ENCODE measurements at places on chromosomes 7 and 10.

GRCh38 chr7:9407816-9408215 lies 974.4 kb downstream of the NXPH1 start:
- H3K36me3 ChIP-seq = no peaks in the 10 kb centered on the region
- no peaks in the 10 kb centered on the region for H3K4me1 ChIP-seq
- no peaks in the 10 kb centered on the region for H3K27me3 ChIP-seq
- no peak overlapping the region for H3K27ac ChIP-seq
- H3K4me3 ChIP-seq = no peak overlapping the region

- DNase-seq = no peak
- no peaks in the 10 kb centered on the region for H3K4me1 ChIP-seq
- no peak overlapping the region for H3K4me3 ChIP-seq
- no peaks in the 10 kb centered on the region for H3K36me3 ChIP-seq
- H3K27me3 ChIP-seq = no peaks in the 10 kb centered on the region
Measured at GRCh38 chr7:15625466-15625865, 61.0 kb downstream of the MEOX2 start.

DNA sequence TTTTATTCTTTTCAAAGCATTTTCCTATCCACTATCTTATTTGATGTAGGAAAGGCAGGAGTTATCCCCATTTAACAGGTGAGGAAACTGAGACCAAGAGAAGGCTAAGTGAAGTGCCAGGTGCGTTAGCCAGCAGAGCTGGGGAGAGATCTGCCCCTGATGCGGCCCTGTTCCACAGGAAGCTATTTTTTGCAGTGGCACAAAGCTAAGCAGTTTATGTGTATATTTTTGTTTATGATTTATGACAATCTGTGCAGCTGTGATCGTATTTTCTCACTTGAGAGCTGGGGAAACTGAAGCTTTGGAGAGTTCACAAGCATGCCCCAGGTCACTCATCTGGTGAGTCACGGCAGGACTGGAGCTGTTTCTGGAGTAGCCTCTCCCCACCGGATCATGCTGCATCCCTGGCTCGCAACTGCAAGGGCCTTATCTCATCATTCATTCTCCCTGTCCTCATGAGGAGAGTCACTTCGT lies 38.8 kb downstream of the SLC29A3 start:
- peaks cover 2% of the 10 kb centered on the region for H3K4me1 ChIP-seq
- H3K27ac ChIP-seq = no peak overlapping the region
- no peak overlapping the region for H3K4me3 ChIP-seq
- no peak for DNase-seq
- no peaks in the 10 kb centered on the region for H3K27me3 ChIP-seq
- no peaks in the 10 kb centered on the region for H3K36me3 ChIP-seq

DNA sequence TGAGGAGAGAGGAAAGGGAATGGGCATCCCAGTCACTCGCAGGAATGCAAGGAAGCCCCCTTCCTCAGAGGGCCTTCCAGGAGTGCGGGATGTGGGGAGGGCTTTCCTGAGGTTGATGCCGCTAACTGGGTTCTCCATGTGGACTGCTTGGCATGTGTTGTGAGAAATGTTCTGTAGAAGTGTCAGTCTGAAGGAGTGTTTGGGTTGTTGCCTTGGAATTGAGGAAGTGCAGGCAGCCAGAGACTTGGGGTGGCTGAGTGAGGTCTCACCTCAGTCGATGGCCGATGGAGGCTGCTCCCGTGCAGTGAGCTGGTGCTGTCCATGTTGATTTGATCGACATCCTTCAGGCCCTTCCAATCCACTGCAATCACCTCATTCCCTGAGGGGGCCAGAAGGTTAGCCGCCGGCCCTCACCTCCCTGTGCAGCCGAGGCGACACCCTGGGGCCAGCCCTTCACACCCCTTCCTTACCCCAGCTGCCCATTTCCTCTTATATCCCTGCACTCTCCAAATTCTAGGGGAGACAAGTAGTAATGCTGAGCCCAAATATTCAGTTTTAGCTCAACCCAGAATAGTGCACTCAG lies 2.7 kb downstream of the FAM131B start:
- H3K27ac ChIP-seq = no peak overlapping the region
- peaks cover 2% of the 10 kb centered on the region for H3K4me1 ChIP-seq
- H3K36me3 ChIP-seq = no peaks in the 10 kb centered on the region
- no peak overlapping the region for H3K4me3 ChIP-seq

DNA sequence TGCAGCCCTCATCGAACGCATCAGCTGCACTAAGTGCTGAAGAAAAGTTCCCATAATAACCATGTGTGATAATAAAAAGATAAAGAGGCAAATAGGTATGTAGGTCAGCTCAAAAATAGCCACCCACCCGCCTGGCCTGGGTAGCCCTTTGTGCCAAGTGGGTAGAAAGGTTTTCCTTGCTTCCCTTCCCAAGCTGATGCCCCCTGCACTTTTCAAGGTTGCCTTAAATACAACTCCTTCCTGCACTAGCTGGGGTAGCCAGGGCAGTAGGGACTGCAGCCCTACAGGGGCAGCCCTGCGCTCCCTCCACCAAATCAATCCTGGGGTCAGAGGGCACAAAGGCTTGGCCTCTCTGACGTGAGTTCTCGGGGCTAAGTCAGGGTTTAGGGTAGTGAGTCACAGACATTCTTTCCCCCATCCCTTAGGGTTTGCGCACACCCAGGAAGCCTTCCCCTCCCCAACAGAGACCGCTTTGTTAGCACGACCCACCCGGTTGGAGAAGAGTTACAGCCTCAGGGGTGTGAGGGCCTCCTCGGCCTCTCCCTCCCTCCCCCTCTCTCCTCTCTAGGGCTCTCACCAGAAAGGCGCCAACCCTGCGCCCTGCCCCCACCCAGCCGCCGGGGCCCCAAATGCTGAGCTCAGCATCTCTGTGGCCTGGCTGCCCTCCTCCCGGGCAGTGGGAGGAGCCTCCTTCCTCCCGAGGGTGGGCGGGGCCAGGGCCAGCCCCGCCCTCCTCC lies 13.3 kb upstream of the DDIT4 start:
- peak overlapping the region; percentile 80 for H3K4me3 ChIP-seq
- H3K27ac ChIP-seq = peak overlapping the region; percentile 91
- H3K36me3 ChIP-seq = no peaks in the 10 kb centered on the region
- peaks cover 55% of the 10 kb centered on the region for H3K4me1 ChIP-seq
- DNase-seq = peak; percentile 95

DNA sequence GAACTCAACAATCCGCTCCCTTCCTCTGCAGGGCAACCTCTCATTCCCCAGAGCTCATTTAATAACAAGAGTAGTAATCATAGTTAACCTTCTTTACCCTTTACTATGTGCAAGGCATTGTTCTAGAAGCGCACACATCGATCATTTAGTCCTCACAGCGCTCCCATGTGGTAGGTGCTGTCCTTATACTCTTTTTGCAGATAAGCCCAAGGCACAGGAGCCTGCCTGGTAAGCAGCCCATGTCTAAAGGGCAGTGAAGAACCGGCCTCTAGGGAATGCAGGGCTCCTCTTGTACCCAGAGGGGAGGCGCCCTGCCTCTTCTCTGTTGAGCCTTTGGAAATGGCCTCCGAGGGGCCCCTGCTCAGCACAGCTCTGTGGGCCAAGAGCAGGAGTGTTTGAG lies 14.3 kb downstream of the CHST3 start:
- no peaks in the 10 kb centered on the region for H3K36me3 ChIP-seq
- no peak overlapping the region for H3K4me3 ChIP-seq
- no peaks in the 10 kb centered on the region for H3K27me3 ChIP-seq
- DNase-seq = no peak
- H3K4me1 ChIP-seq = peaks cover 5% of the 10 kb centered on the region

DNA sequence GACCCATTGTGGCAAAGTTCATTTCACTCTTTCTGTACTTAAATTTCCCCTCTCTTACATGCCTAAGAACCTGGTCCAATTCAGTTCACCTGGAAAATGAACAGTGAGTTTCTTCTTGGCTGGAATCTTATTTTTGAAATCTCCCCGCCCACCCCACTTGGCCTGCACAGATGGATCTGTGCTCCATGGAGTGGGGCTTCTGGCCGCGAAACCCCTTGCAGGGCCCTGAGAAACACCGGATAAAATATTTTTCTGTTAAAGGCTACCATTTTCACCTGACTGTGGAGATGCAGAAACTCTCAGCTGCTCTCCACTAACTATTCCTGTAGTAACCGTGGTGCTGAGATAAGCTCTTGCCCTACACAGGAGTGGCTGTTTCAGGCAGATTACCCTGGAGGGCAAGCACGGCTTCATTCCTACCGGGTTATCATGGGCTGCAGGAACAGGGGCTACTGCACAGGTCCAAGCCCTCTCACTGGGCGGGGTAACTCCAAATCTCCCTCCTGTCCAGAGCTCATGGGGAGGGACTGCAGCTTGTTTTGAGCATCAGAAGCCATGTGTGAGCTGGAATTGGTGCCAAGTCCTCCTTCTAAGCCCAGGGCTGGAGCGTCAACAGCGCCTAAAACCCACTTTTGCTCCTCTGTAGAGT lies 118.9 kb downstream of the PRPF18 start:
- H3K4me3 ChIP-seq = no peak overlapping the region
- H3K36me3 ChIP-seq = no peaks in the 10 kb centered on the region
- DNase-seq = no peak
- peaks cover 31% of the 10 kb centered on the region for H3K27me3 ChIP-seq
- peaks cover 18% of the 10 kb centered on the region for H3K4me1 ChIP-seq

DNA sequence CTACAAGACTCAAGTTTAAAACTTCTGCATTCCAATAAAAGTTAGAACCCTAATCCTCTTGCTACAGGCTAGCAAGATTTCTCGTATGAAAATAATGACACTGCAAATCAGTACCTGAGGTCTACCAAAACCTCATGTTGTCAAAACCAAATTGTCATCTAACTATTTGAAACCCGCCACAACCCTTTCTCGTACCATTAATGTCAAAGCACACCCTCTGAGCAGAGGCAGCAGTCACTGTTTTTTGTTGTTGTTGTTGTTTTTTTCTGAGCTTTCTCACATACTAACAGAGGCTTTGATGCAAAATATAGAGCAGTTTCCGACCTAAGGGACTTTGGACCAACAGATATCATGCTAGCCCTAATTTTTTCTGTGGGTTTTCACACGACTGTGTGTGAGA lies 563.9 kb upstream of the C7orf33 start:
- no peaks in the 10 kb centered on the region for H3K4me1 ChIP-seq
- no peak for DNase-seq
- H3K27me3 ChIP-seq = no peaks in the 10 kb centered on the region
- no peaks in the 10 kb centered on the region for H3K36me3 ChIP-seq
- H3K27ac ChIP-seq = no peak overlapping the region

GRCh38 chr7:31735991-31736982 lies 49.3 kb downstream of the PPP1R17 start:
- no peaks in the 10 kb centered on the region for H3K36me3 ChIP-seq
- H3K27ac ChIP-seq = no peak overlapping the region
- no peak overlapping the region for H3K4me3 ChIP-seq
- no peaks in the 10 kb centered on the region for H3K4me1 ChIP-seq
- DNase-seq = no peak

DNA sequence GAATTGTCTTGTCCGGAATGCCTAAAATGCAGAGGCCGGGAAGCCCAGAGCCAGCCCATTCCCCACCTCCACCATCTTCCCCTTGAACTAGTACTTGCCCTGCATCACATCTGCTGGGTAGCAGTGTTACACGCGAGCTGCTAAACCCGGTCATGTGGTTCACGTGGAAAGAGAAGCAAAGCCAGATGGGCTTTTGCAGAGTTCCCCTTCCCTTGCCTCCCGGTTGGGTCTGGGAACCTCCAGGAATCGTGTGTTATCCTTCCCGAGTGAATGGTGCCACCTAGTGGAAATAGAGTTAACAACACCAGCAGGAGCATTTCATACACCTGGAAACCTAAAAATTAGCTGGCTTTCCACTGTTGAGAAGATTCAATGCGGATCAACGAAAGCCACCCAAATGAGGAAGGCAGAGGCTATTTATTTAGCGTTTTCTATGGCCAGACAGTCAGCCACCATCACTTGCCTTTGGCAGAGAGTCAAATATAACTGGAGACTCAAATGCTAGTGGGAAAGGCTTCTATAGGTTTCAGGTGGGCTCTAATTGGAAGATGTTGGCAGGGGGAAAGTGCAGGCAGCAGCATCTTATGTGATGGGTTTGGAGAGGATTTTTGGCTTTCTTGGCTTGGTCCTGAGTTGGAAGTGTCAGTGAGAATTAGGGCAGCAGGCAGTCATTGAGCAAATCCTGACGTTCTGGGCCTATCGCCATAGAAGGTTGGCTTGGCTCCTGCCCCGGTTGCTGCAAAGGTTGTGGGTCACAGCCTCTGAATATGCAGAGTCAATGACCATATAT lies 12.9 kb upstream of the DENND2A start:
- H3K4me3 ChIP-seq = no peak overlapping the region
- H3K27ac ChIP-seq = no peak overlapping the region
- H3K36me3 ChIP-seq = no peaks in the 10 kb centered on the region
- H3K27me3 ChIP-seq = peaks cover 5% of the 10 kb centered on the region

GRCh38 chr10:34739915-34740314 lies 75.2 kb downstream of the PARD3 start:
- no peak overlapping the region for H3K27ac ChIP-seq
- peaks cover 2% of the 10 kb centered on the region for H3K4me1 ChIP-seq
- DNase-seq = no peak
- H3K4me3 ChIP-seq = no peak overlapping the region
- H3K36me3 ChIP-seq = no peaks in the 10 kb centered on the region
- H3K27me3 ChIP-seq = peaks cover 17% of the 10 kb centered on the region

- peaks cover 7% of the 10 kb centered on the region for H3K27me3 ChIP-seq
- no peak for DNase-seq
- no peak overlapping the region for H3K4me3 ChIP-seq
- H3K27ac ChIP-seq = no peak overlapping the region
- H3K4me1 ChIP-seq = no peaks in the 10 kb centered on the region
- H3K36me3 ChIP-seq = no peaks in the 10 kb centered on the region
Measured at GRCh38 chr10:45040921-45041542, 40.3 kb downstream of the ZNF22 start.

DNA sequence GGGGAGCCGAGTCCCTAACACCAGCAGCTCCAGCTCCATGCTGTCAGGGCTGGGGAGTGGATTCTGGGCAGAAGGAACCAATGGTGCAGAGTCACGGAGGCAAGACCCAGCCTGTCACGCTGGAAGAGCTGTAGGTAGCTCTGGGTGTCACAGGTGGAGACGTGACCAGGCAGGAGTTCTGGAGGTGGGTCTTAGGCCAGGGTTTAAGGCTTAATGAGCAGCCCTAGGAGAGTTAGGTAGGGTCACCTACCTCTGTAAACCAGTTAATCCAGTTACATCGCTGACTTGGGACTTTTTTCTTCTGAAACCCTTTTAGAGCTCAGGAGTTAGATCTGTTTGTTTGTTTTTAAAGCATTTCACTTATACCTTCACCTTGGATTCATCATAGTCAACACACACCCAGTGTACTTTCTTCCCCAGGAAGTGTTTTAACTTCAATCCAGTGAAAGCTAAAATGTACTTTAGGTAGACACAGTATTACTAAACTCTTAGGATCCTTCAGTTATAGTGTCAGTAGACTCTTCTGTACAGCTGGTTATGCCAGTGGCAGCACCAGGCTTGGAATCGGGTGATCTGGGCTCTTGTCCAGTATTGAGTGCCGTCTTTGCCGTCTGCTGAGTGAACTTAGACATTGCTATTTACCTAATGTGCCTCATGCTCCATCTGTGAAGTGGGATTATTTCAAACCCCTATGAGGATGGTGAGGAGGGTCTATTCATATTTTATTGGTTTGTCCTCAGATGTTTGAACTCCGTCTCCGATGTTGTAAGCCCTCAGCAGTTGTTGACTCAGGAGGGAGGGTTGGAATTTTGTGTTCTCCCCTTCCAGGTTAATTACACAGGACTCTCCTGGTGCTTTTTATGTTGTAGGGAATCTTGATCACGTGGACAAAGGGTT lies 31.0 kb downstream of the TACR2 start:
- DNase-seq = no peak
- H3K27me3 ChIP-seq = no peaks in the 10 kb centered on the region
- peaks cover 48% of the 10 kb centered on the region for H3K36me3 ChIP-seq

GRCh38 chr10:18650404-18650997 lies 886 bp downstream of the NSUN6 start:
- H3K27ac ChIP-seq = peak overlapping the region; percentile 95
- H3K4me1 ChIP-seq = peaks cover 31% of the 10 kb centered on the region
- no peaks in the 10 kb centered on the region for H3K27me3 ChIP-seq
- H3K36me3 ChIP-seq = peaks cover 12% of the 10 kb centered on the region
- peak overlapping the region; percentile 96 for H3K4me3 ChIP-seq

GRCh38 chr7:112779667-112780066 lies 10.5 kb downstream of the TMEM168 start:
- no peak for DNase-seq
- no peak overlapping the region for H3K27ac ChIP-seq
- peaks cover 34% of the 10 kb centered on the region for H3K36me3 ChIP-seq
